Activated B cell treated with CpG ODN at 0.5 μM for 24 hours (primary cell): ENCODE measurements at places on chromosomes 1 and 21.

GRCh38 chr1:78560811-78561210 is 59.4 kb upstream of the IFI44L start:
- no peak for DNase-seq

GRCh38 chr1:112703706-112704105 is 3.2 kb downstream of the RHOC start:
- no peak for DNase-seq

- DNase-seq: no peak
Measured at GRCh38 chr21:30028537-30028936, 88.7 kb upstream of the GRIK1 start.

- DNase-seq: peak; percentile 36
Measured at GRCh38 chr1:160522622-160523345, at the start of gene SLAMF6. SLAMF6 (minus strand) TSS chr1:160523255; CDS start chr1:160523192, 63 bp downstream.

GRCh38 chr1:3745071-3745470 is 7.2 kb upstream of the CCDC27 start:
- DNase-seq: no peak

DNA sequence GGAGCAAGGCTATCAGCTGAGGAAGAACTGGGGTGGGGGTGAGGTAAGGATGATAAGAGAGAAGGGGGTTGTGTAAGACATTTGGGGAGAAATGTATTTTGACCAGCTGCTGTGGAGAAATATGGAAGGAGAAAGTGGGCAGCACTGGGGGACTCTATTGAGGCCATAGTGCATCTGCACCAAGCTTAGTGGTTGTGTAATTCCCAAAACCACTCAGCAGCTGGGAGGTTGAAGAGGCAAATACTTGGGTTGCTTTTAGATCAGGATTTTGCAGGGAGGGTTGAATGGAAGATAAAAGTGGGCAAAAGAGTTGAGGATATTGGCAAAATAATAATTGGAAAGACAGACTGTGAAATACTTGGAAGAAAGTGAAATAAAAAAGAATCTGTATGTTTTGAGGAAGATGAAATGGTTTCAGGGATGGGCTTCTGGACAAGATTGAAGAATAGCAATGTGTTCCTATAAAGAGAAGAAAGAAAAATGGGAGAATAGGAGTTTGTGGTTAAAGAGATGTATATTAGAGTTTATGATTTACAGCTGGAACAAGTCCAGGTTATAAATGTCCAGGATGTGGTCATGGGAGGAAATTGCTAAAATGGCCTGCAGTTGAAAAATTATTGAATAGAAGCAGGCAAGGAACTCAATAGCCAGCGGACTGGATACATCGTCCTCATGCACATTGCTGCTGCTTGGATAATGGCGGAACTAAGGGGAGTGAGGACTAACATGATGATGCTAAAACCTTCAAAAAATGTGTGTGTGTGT is 162.7 kb downstream of the DNM3 start:
- DNase-seq: no peak

GRCh38 chr1:12202190-12202497 is 27.7 kb upstream of the VPS13D start:
- DNase-seq: no peak

GRCh38 chr1:43431676-43432075 is 22.1 kb downstream of the HYI start:
- no peak for DNase-seq

GRCh38 chr1:61245696-61246400 is 163.5 kb downstream of the NFIA start:
- no peak for DNase-seq
